ENCODE measurements at places on chromosomes 4 and X.

GRCh38 chr4:79338148-79338547 is 12.3 kb upstream of the NAA11 start:
- no peak for DNase-seq

DNA sequence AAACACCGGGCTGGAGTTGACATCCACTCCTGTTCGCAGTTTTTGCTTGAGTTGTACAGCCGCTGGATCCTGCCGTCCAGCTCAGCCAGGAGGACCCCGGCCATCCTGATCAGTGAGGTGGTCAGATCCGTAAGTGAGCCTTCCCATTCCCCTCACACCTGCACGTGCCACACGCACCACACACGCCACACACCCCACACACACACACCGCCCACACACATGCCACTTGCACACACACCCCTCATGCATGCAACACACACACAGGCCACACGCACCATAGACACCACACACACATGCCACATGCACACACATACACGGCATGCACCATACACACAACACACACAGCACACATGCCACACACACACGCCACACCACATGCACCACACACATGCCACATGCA is 20.1 kb upstream of the MSANTD1 start:
- DNase-seq = no peak

GRCh38 chrX:135185795-135186443 is 14.7 kb upstream of the CT55 start:
- no peak for DNase-seq

DNA sequence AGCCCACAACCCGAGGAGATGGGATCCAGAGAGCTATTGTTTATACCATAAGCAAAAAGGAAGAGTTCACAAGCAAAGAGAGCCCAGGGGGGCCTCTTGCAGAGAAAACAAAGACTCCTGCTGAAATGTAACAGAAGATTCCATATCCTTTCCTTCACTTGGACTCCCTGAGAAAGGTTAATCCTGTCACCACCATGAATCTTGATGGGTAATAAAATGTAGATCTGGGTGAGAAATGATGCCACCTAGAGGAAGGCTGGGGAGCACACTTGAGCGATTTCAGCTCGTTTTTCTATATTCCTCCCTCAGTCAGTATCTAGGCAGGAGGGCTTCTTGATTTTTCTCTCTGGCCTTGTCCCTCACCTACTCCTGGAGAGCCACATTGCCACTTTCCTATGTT is 10.2 kb upstream of the KCNE5 start:
- DNase-seq = no peak

GRCh38 chrX:39559229-39559628 is 538.5 kb downstream of the BCOR start:
- DNase-seq = no peak

- no peak for DNase-seq
These were observed 568 bp upstream of the CASP6 start for GRCh38 chr4:109703664-109704361.

Measured in stimulated activated CD4-positive, alpha-beta T cell treated with anti-CD3 and anti-CD28 coated beads, Interleukin-12 subunit alpha, Interleukin-12 subunit beta, amount 100 ng/mL, for 24 hours (primary cell).